Right renal cortex interstitium (tissue), 3 donors: ENCODE measurements at places on chromosomes 12 and 14.
A peak's percentile ranks its signal among the peaks of the same experiment; 100 is the strongest.

- DNase-seq, result no peak
Measured at GRCh38 chr14:101226603-101227425, 323.3 kb upstream of the RTL1 start.

DNA sequence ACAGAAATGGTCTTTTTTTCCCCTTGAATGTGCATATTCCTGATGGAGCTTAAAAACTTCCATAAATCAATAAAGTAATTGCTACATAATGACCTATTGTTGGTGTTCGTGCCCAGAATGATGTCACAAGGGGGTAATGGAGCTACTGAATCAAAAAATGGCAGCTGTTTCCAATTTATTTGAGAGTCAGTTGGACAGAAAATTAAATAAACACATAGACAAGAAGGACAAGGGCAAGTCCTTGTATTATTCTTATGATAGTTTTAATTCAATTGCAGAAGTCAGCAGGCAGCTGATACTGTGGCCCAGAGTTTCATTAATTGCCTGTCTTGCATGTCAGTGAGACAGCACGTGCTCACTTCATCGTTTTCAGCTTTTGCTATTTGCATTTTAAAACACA is 473.5 kb downstream of the ETNK1 start:
- DNase-seq, result no peak

DNA sequence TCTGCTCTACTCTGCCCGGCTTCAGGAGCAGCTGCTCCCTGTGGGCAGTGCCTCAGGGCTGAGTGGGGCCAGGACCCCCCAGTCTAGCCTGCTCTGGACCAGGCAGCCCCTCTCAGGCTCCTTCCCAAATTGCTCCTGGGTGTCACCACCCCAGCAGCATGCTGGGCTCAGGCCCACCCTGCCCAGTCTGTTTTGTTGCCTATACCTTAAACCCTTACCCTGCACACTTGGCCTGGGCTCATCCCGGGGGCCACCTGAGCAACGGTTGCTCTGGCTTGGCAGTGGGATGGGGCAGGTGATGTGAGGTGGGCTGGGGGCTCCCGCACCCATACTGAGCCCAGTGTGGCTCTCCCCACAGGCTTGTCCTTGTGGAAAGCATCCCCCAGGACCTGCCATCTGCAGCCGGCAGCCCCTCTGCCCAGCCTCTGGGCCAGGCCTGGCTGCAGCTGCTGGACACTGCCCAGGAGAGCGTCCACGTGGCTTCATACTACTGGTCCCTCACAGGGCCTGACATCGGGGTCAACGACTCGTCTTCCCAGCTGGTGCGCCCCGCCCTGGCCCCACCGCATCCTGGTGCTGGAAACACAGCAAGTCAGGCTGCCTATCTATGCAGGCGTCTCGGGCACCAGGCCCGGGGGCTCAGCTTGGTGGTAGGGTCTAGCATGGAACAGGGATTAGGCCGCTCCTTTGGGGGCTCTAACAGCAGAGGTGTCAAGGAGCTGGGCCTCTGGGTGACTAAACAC is 3.9 kb downstream of the PLD4 start:
- no peak for DNase-seq

DNA sequence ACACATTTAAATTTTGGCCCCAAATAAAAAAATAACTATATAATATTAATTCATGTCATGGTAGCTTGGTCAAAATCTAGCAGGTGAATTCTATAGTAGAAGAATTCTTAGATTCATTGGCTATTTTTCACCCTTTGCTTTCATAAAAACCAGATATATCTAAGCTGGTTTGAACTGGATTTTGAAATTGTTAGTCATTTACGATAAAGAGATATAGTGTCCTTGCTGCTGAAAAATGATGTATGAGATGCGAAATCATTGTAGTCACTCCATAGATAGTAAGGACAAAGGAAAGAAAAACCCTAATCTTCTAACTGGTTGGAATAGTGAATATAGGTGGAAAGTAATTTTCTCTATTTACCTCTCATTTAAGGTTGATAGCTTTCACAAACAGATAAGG is 12.2 kb upstream of the HIF1A start:
- DNase-seq, result no peak

- DNase-seq, result no peak
Measured at GRCh38 chr12:115962216-115962615, 315.3 kb downstream of the MED13L start.

DNA sequence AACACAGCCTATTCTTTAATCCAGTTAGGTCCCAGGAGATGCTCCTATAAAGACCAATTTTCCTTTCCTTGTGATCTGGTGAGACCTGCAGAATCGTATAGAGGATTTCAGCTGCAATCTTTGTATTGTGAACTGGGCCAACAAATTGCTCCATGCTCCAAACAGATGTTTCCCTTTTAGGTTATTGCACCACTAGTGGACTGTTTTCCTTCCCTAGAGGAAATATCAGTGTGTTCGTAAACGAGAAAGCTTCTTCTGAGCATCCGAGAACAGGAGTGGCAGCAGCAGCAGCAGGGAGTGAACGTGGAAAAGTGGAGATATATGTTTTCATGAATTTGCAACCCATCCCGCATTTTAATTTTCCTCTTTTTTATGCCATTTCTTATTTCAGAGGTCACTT is 344.1 kb upstream of the PDE3A start:
- peak; percentile 19 for DNase-seq

- DNase-seq, result no peak
Measured at GRCh38 chr12:113577464-113578129, 105.9 kb upstream of the LHX5 start.

DNA sequence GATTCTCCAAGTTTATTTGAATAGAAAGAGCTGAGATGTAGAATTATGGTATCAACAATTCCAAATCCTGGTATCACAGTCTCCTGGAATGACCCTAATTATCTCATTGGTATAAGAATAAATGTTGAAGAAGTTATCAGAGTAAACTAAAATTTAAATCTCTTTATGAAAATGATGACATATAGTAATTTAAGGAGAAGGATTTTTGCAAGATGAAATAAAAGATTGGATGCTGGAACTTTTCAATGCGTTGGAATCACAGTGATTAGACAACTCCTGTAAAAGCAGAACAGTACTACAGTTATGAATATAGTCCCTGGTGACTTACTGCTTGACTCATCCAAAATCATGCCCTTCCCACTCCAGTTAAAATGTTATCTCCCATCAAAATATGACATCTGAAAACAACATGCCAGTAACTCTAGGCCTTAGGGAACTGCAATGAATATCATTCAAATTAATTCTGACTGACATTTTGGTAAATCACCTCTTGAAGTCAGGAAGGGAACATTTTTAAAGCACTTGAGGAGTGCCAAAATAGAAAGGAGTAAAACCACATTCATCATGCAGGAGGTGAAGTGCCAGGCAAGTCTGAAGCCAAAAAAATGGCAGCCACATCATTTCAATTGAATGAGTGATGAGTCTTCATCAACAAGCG is 197.8 kb upstream of the PRKD1 start:
- DNase-seq, result no peak

GRCh38 chr12:13230500-13230899 is 34.0 kb downstream of the EMP1 start:
- no peak for DNase-seq

DNA sequence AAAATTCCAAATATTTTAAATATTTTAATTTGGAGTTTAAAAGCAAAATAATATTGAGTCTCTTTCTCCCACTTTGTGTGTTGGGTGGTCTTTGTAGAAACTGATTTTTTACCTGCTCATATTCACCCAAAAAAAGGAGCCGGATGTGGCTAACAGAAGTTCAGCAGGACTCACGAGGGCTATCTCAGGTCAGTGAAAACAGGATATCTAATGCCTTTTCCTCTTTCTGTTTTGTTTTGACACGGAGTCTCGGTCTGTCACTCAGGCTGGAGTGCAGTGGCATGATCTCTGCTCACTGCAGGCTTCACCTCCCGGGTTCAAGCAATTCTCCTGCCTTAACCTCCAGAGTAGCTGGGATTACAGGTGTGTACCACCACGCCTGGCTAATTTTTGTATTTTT is 30.8 kb downstream of the COA8 start:
- no peak for DNase-seq

DNA sequence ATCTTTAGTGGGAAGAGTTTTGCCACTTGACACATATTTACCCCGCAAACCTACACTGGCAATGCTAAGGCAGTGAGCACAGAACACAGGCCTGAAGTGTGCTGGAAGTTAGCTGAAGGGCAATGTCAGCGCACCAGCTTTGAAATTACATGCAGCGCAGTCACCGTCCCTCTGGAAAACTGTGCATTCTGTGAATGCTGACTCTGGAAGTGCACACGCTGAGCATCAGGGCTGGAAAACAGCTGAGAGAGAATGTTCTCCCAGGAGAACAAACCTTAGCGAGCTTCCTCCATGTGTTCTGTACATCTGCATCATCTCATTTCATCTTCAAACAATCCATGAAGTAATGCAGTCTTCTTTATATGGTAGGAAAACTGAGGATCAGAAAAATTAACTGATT is 448.2 kb downstream of the NRXN3 start:
- DNase-seq, result no peak

GRCh38 chr14:45156067-45156466 is 20.3 kb downstream of the FANCM start:
- no peak for DNase-seq

DNA sequence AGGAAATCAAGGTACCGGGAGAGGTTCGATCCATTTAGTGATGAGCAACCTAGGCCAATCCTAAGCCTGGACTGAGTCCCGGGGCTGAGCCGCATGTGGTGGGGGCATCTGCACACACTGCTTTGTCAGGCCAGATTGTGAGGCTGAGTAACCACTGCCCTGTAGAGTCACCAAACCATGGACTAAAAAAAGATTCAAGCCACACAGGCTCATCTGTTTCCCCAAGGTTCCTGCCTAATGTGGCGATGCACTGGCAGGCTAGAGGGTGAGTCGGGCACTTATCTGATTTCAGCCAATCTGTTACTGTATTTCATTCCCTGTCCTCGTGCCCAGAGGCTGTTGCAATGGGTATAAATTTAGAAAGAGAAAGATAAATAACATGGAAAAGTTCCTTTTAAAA is 140.8 kb downstream of the TTC7B start:
- DNase-seq, result no peak

- DNase-seq, result no peak
Measured at GRCh38 chr14:90281261-90281660, 24.9 kb downstream of the PSMC1 start.

GRCh38 chr12:98639491-98639890 is 5.1 kb downstream of the IKBIP start:
- no peak for DNase-seq

- DNase-seq, result no peak
Measured at GRCh38 chr14:34013721-34014060, 62.8 kb upstream of the EGLN3 start.

DNA sequence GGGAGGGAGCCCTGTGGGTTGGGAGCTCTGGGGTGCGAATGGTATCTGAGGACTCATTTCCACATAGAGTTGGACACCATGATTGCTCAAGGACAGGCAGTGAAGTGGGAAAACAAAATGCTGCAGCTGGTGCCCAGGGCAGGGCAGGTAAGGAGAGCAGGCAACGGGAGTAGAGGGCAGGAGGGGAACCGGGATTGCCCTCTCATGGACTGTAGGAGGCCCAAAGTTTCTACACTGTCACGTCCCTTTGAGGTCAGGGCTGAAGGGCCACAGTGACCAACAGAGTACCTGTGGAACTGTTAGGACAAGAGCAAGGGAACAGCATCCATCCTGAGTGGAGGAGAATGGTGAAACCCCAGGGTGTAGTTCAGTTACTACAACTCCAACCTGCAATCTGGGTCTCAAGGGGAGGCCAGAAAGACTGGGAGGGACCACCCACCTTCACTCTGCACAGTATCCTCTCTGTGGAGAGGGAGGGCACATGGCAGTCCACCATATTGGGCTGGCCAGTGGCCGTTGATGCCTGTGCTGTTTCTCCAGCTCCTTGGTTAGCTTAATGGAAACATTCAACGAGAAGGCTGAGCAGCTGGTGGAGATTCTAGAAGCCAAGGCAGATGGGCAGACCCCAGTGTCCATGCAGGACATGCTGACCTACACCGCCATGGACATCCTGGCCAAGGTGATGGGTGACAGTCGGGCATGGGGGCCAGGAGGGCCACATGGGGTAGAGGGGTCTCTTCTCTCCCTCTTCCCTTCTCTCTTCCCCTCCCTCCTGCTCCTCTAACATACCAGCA is 22.2 kb downstream of the CYP46A1 start:
- DNase-seq, result no peak

DNA sequence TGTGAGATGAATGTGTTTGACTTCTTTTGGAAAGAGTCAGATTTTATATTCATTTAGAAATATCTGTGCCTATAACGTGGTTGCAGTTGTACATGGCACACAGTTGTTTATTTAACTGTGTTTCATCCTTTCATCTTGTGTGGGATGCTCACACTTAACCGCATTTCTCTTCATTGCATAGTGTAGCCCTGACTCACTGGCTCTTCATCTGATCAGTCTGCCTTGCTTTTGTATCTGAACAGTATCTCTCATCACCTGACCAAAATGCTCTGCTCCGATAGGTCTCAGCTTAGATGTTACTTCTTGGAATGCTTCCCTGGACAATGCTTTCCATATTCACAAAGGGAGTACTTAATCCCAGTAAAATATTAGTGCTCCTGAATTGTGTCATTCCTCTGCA is 83.4 kb downstream of the PDE3A start:
- no peak for DNase-seq

DNA sequence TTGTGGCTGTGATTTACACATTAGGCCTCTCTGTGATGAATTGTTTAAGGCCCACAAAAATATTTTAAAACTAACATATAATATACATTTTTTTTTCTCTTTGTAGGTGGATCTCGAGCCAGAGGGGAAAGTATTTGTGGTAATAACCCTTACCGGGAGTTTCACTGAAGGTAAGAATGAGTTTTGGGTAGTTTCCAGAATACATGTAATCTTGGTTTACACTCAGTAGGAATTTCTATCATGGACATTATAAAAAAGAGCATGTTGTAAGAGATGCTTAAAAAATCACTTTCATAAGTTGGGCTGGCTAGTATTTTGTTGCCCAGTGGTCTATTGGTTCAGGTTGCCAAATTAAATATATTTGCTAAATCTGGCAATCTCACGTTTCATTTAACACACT is 69.7 kb downstream of the PRKCH start:
- DNase-seq, result no peak

- no peak for DNase-seq
Measured at GRCh38 chr14:101875041-101875726, 89.2 kb upstream of the DYNC1H1 start.

GRCh38 chr12:92059960-92060359 is 85.7 kb downstream of the BTG1 start:
- no peak for DNase-seq

- no peak for DNase-seq
Measured at GRCh38 chr12:53232646-53233461, 845 bp upstream of the RARG start.

- no peak for DNase-seq
Measured at GRCh38 chr12:129984106-129984505, 80.3 kb upstream of the TMEM132D start.

DNA sequence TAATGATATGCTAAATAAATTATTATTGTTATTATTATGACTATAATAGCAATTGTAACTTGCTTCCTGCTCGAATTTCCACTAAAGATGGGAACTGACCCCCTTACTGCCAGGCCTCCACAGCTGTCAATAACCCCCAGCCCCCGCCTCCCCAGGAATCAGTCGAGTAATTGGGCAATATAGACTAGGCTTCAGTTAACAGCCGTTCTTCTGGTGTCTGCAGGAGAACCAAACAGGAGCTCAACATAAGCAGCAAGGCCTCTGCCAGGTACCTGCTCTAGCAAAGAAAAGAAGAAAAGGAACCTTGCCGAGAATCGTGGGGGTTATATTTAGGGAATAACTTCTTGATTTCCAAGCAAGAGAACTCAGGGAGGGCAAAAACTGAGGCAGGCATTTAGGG is 21.8 kb downstream of the HOXC4 start:
- no peak for DNase-seq
